ENCODE measurements at places on chromosomes 12 and 14.
A peak's percentile ranks its signal among the peaks of the same experiment; 100 is the strongest.

- DNase-seq = no peak
Observed at GRCh38 chr12:31928246-31929026, 30.8 kb upstream of the RESF1 start.

DNA sequence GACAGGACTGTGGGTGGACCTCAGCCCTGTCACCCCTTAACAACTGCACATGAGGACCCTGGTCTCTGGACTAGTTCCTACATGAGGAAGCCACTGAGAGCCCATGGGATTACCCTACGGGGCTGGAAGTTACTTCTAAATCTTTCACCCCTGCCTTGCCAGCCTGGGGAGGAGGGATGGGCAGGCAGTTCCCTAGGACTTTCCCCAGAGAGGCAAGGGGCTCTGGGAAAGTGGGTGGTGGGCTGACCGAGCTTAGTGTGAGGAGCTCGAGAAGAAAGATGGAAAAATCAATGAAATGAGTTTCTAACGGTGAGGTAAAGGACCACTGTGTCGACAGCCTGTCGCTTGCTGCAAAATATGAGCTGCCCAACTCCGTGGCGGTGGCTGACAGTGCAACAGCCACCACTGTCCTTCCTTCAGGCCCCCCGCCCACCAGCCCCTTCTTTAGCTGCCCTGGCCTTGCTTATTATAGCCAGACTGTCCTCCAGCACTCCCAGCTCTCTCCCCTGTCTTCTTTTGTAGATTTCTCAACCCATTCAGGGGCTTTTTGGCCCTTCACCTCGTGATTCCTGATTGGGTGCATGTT lies 5.0 kb downstream of the ZFHX2 start:
- DNase-seq = no peak

GRCh38 chr14:105046891-105047282 lies 18.3 kb downstream of the GPR132 start:
- no peak for DNase-seq

GRCh38 chr14:63357841-63358240 lies 39.1 kb upstream of the GPHB5 start:
- no peak for DNase-seq

DNA sequence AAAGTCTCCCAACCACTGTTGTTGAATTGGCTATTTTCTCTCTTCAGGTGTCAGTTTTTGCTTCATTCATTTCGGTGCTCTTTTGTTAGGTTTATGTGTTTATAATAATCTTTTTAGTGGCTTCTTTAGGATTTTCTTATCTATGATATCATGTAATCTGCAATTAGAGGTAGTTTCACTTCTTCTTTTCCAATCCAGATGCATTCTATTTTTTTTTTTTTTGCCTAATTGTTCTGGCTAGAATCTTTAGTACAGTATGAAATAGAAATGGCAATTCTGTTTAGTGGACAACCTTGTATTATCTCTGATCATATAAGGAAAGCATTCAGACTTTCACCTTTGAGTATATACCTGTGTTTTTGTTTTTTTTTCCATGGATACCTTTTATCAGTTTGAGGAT lies 17.4 kb downstream of the CNOT2 start:
- DNase-seq = no peak

- DNase-seq = no peak
Observed at GRCh38 chr14:68441542-68441941, 351.3 kb downstream of the ZFP36L1 start.

DNA sequence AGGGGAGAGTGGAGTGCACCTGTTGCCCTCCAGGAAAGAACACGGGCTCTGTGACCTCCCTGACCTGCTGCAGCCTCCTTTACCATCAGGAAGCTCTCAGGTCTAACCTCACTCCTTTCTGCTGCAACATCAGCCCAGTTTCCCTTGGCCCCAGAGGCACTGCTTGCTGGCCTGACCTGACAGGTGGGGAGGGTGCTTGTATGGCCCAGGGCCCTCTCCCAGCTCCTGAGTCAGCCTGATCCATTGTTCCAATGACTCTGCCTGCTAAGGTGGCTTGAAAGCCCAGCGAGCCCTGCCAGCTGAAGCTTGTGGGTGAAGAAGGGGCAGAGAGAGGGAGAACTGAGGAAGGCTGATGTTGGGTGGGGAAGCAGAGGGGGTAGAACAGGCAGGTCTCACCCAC lies 13.2 kb upstream of the KRT78 start:
- no peak for DNase-seq

DNA sequence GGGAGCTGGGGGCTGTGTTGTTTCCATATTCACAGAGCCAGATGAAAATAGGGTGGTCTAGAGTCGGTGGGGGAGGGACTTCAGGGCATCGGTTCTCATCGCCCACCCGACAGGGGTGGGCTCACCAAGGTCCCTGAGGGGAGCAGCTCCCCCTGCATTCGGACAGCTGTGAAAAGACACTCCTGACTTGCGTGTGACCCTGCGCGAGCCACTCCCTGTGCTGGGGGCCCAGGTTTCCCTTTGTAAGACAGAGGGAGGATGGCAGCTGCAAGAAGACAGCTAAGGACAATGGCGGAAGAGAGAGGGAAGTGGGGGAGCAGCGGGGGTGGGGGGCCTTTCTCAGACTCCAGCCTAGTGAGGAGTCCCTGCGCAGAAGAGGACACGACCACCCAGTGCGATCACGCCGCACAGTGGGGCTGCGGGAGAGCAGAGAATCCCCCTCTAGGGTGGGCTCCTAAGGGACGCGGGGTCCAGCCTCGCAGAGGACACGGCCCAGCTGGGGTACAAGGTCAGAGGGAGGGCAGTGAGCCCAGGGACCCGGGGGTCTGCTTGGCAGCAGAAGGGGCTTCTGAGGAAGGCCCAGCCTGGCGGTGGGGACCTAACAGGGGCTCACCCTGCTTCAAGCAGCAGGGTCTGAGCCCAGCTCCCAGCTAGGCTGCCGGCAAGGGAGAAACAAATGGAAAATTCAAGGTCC lies 326.9 kb upstream of the DIO3 start:
- DNase-seq = no peak

DNA sequence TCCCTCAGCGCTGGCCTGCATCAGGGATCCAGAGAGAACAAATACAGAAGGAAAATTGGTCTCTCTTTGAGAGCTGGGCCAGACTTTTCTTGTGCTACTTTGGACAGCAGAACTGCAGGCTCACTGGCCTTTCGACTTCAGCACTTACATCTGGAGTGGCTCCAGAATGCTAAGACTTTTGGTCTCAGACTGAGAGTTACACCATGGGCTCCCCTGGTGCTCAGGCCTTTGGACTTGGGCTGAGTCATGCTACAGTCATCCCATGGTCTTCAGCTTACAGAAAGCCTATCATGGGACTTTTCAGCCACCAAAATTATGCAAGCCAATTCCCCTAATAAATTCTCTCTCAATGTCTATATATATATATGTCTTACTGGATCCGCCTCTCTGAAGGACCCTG lies 9.0 kb upstream of the CD163 start:
- peak; percentile 43 for DNase-seq

- DNase-seq = no peak
Observed at GRCh38 chr14:99454246-99454645, 26.4 kb downstream of the SETD3 start.

DNA sequence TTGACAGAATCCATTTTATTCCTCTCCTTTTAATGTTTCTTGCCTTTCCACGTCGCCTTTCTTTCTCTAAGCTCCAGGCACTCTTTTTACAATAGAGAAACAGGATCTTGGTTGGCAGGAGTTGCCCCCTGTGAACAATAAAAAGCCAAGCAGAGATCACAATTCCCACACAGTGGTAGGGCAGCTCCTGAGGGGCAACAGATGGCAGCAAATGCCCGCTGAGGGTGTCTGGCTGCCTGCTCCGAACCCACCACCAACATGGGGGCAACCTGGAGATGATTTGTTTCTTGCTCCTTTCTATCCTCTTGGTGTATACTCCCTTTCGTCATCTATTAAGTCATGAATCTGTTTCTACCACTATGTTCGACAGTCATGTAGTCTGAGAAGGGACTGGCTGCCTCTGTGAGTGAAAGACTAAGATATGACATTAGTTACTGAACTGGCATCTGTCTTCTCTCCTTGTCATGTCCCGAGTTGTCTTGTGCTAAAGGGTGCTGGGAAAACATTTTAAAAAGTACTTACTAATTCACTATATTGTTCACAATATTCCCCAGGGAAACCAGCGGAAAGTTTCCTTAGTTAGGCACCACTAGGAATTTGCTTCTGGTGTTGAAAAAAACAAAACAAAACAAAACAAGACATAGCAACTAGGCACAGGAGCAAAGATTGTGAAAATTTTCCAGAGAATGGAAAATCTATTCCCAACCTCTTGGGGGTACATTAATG lies 170.1 kb downstream of the STXBP6 start:
- no peak for DNase-seq

GRCh38 chr12:53052419-53053217 lies 2.8 kb downstream of the TNS2 start:
- no peak for DNase-seq

DNA sequence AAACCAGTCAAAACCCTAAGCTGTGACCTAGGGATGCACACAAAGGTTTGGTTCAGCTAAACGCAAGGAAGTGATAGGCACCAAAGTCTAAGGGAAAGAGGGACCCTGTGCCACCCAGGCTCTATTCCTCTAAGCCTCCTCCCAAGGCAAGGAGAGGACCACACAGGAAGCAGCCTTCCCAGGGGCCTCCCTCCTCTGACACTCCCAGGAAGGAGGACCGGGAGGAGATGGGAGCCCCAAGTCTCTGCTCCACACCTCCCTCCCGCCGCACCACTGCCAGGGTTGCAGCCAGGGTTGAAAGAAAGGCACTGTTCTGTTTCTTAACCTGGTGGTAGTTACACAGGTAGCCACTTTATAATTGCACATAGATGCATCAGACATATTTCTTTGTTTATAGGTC lies 21.9 kb downstream of the TCHP start:
- DNase-seq = no peak

DNA sequence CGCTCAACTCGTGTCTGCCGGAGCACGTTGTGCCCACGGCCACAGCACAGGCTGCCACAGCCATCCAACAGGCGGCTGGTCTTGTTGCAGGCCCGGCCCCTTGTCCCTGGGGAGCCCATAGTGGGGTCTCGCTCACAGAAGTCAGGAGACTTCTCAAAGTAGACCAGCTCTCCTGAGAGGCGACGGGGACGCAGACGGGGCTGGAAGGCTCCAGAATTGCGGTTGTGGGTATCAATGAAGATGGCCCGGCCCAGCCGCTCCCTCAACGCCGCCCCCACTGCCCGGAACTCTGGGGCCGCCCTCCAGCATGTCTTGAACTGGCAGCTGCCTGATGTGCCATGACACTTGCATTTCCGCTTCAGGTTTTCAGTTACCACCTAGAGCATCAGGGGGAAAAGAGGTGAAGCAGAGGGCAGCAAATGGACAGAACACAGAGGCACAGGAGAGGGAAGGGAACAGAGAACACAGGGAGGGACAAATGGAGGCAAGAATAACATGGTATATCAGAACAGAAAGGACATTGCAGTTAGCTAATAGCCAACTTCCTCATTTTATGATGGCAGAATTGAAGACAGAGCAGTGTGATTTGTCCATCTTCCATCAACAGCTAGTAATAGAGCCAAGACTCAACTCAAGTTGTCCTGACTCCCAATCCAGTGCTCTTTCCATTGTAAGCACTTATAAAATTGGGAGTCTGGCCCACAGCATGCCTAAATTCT lies 5.2 kb downstream of the WNT10B start:
- no peak for DNase-seq

DNA sequence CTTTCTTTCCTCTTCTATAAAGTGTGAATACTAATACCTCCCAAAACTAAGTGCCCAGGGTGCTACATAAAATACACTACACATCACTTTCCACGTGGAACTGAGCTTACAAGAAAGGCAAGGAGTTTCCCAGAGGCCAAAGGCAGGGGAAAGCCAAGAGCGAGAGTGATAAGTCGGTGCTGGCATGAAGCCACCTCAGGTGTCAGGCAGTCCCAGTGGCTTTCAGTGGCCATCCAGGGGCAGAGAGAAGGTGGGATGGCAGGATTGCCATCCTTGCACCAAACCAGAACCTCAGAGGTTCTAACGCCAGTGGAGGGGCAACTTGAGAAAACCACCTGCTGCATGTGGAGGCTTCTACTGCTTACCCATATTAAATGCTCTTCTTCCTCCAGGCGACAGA lies 79.7 kb upstream of the DIO3 start:
- DNase-seq = no peak

- DNase-seq = no peak
Observed at GRCh38 chr12:65667932-65668331, 156.4 kb upstream of the HMGA2 start.

GRCh38 chr12:26195250-26195640 lies at the start of gene SSPN:
Gene SSPN, plus strand, starts transcription at chr12:26195573. Its CDS starts 100 bp downstream, at chr12:26195673.
- no peak for DNase-seq

GRCh38 chr14:38079886-38080285 lies 127.8 kb upstream of the SSTR1 start:
- no peak for DNase-seq

GRCh38 chr14:99073431-99073830 lies 198.6 kb downstream of the BCL11B start:
- DNase-seq = no peak

DNA sequence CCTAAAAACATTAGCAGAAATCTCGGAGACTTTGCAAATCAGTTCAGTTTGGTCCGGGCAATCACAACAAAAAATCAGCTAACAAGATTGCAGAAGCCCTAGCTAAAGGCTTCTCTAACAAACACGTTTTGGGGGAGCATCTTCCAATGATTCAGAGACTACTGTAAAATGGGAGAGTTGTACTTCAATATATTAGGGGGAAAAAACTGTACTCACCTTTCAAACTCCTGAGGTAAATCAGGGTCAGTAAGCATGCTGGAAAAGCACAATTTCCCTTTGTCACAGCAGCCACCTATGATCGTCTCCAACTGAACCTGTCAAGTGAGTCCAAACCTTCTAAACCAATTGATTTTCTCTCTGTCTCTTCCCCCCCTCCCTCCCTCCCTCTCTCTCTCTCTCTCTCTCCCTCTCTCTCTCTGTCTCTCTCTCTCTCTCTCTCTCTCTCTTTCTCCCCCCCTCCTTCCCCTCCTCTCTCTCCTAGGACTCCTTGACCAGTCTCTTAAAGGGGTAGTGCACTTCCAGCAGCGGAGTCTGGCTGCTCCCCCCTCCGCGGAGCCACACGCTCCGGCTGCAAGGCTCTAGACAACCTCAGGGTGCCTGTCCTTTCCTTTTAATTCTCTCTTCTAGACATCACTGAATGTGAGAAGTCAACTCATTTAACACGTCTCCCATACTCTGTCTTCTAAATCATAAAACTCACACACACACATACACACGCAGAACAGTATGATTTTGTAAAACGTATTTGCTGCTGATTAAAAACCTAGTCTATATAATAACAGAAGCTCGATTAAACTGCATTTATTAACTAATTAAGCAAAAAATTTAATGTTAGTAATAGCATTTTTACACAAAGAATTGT lies at the start of gene SOX5:
Gene SOX5 (minus strand): TSS at position 323 of the 862 bp plus-strand sequence. CDS start 69 bp downstream, at position 254.
- DNase-seq = no peak
